K562 (cell line): ENCODE measurements at places on chromosomes 4 and X. TPM values are rescaled to one million over a fixed set of nuclear protein-coding genes. Genes with fewer than 3 reads are reported as not detected.

DNA sequence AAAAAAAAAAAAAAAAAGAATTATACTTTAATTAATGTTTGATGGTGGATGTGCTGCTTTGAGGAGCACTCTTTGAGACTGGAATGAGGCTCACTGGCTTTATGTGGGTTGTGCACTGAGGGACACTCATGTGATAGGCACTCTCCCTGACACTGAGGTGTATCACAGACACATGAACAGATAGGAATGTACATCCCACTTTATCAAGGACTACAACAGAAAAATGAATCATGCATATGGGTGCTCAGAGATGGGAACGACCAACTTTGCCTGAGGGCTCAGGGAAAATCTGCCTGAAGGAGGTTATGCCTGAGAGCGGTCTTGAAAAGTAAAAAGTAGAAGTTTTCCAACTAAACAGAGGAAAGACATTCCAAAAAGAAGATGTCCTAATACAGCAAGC is 97.7 kb upstream of the RBPJ start:
- no peak for DNase-seq

DNA sequence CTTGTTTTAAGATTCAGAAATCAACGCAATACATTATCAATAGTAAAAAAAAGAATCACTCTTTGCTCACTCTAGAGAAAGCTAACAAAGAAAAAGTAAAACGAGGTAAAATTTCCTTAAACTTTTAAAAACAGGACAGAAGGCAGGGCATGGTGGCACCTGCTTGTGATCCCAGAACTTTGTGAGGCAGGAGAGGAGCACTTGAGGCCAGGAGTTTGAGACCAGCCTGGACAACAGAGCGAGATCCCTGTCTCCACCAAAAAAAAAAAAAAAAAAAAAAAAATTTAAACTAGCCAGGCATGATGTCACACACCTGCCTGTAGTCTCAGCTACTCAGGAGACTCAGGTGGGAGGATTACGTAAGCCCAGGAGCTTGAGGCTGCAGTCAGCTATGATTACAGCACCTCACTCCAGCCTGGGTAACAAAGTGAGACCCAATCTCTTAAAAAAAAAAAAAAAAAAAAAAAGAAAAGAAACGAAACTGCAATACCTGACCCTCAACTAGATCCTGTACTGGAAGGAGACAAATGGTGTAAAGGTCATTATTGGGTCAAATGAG is 3.5 kb downstream of the CCNI start:
- DNase-seq, result no peak

DNA sequence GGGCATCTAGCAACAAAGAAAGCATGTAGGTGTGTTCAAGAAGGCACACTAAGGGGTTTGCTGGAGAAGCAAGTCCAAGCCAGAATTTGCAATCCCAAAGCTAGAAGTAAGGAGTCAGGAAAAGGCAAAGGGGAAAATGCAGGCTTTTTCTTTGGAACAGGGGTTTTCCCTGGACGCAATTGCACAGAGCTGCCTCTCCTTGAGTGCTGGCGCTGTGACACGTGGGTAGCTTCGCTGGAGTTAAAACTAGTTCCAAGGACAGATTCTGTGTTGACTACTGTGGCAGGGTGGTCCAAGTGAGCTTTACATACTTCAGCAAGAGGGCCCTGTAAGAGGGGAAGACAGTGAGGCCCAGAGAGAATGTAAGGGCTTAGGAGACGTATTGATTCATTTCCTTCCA is 277.1 kb downstream of the ADGRA3 start:
- DNase-seq, result no peak

DNA sequence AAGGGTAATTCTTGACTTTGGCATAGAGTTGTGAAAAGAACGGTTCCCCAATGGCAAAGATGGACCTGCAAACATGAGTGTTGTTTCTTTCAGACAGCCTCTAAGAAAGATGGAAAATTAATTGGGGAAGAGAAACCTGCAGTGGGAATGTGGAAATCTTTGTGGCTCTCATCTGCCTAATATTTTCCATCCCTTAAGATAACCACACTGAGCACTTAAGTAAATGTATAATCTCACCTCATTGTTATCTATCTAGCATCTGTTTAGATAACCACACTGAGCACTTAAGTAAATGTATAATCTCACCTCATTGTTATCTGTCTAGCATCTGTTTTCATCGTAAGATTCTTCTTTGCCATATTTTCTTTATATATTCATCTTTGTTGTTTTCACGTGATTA is 149.3 kb downstream of the NWD2 start:
- no peak for DNase-seq

- no peak for DNase-seq
Observed at GRCh38 chrX:132227383-132228112, 8.3 kb upstream of the RAP2C start.

DNA sequence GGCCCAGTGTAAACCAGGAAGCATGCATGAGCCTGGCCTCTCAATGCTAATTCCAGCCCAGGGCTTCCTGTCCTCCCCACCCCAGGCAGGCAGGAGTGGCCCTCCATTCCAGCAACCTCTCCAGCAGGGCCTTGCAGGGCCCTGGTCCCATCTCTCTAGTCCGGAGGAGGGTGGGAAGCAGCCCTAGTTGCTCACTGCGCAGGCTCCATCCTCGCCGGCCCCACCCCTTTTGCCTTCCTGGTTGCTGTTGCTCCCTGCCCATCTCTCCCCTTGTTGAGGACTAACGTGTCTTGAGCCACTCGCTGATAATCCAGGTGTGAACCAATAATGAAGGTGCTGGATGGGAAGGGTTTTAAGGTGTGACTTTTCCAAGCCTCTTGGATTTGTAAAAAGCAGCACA is 161.2 kb upstream of the BCOR start:
- no peak for DNase-seq

DNA sequence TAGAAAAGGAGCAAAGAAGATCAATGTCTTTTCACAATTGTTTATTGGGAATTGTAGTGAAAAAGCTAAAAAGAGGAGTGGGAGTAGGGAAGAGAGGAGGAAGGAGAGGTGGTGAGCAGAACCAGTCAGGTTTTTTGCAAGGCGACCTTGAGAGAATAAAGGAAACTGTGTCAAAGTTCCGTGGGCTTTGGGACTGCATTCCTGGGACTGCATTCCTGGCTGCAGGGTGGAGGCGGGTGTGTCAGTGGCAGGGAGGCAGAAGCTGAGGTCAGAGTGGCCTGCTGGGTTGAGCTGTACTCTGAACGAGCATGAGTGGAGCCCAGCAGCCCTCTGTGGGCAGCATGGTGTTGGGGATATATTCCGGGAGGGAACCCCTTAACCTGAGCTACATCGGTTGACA is 66.8 kb upstream of the UCP1 start:
- DNase-seq, result no peak

DNA sequence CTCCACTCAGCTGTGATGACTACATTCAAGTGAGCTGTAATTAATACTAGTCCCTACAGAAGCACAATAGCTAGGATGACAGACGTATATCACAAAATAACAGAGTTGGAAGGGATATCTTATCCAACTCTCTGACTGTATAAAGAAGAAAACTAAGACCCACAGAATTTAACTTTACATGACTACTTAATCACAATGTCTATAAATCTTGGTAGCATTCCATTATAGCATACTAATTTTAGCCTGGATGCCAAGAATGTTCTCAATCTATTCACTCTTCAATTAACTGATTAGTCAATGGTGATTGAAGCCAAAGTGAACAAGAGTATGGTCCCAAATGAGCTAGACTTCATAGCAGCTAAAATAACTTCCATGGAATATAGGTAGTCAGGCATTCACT is 31.2 kb downstream of the RPS6KA6 start:
- no peak for DNase-seq

DNA sequence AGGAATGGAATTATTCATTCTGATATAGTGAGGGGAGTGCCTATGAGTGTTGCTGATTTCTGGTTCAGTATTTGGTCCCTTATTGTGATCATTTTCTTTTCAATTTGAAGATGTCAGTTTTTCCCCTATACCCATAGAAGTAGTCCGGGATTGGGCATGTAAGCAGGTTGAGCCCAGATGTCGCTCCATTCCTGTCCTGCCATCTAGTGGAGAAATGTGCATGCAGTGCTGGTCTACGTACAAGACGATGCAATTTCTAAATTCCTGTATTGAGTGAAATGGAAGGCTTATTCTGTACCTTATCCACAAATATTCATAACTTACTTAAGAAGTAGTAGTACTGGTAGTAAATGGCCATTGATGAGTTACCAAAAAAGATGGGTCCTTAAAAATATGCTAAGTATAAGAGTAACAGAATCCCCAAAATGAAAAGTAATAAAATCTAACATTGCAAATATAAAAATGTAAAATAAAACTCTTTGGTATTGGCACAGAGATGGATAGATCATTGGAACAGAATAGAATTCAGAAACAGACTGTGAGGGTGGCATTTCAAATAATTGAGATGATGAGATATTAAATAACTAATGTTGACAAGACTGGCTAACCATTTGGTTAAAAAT is 60.9 kb downstream of the UGT8 start:
- peak; percentile 34 for DNase-seq

DNA sequence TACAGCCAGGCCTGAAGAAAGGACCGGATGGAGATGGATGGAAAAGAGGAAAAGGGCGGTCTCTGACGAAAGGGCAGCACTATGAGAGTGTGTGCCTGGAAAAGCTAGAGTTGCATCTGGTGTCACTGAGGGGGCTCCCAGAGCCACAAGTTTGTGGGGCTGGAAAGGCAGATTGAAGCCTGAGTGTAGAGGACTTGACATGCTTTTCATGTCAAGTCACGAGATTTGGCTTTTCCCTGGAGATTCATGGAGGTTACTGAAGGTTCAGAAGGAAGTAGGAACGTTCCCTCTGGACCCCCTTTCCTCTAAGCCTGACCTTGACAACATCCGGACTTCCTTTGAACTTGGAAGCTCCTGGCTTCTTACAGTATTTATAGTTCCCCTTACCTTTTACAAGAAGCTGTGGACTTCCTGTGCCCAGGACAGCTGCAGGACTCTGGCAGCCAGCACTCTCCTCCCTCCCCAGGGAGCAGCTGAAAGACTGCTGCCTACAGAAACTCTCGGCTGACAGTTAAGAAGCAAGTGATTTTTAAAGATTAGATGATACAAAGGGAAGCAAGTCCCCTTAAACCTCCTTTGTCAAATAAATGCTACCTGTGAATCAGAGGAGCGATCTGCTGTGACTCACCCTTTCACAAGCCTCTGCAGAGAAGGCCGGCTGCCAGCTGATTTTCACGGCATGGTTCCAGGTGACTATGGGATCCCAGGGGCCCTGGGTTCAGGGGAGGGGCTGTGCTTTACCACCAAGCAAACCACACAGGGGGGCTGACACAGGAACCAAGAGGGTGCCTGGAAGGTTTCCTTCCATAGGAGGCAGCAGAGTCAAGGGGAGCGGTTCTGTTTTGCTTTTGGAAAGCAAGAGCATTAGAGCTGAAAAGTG is 72.9 kb upstream of the STIM2 start:
- DNase-seq, result peak; percentile 26

DNA sequence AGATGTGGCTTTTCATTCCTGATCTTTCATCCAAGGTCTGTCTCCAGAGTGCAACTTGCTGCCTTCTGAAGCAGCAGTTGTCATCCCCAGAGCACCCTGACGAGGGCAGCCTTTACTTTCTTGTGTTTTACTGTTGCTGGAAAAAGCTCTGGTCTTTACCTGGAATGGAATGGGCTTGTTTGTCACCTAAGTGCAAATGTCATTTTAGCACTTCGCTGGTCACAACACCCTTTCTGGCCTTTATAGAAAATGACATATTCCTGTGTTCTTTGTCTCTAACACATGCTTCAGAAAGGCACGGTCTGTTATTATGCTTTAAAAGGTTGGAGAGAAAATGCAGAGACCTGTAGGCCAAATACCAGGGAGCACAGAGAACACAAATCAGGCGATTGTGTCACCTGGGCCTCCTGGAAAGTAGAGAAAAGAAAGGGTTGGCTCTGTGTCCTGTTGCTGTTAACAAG is 332.7 kb upstream of the IGFBP7 start:
- peak; percentile 20 for DNase-seq

DNA sequence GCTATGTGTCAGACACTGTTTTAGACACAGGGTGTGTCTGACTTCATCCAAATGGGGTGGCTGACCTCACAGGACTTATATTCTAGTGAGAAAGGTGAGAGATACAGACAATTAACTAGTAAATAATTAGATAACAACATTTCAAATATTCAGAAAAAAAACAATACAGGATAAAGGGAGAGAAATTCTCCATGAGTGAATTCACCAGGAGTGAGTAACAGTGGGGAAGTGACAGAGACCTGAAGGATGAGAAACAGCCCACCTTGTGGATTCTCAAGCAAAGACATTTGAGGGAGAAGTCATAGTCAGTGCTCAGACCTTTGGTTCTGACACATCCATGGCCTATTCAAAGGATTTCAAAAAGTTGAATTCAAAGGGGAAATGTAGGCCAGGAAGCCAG is 627.9 kb downstream of the IQCM start:
- DNase-seq, result no peak

DNA sequence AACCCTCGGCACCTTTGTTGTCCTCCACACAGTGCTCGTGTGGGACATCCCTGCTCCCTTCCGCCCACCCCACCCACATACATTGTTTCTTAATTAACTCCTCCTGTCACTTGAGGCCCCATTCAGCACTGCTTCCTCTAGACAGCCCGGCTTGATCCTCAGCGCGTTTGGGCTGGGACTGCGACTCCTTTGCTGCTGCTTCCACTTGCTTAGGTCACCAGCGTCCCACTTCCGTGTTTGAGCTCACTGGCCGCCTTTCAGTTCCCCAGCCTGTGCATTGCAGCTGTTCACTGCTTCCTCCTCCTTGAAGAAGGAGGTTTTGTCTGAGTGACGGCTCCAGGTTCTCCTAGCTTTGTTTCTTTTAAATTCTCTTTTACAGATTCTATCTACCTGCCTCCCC is 16.1 kb downstream of the RNF4 start:
- no peak for DNase-seq

DNA sequence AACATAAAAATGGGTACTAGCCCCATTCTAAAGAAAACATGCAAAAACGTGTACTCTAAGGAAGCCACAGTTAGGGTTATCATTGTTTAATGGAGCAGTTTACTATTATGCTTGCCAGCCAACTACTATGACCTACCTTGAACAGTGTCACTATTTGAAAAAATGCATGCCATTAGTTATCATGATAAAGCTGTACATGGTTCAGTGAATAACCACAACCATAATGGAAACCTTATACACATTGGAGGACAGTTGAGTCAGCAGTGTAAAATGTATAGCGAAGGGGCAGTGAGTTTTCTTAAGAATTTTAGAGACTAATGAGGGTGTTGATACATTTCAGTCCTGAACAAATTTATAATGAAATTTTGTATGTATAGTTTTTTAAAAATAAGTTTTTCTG is 381.9 kb downstream of the GRXCR1 start:
- DNase-seq, result no peak

GRCh38 chr4:53477636-53478035 is 100.2 kb downstream of the FIP1L1 start:
- DNase-seq, result no peak

GRCh38 chr4:141686146-141686775 is 49.9 kb downstream of the IL15 start:
- DNase-seq, result no peak

KLF8 gene
- total RNA-seq, result 0.02 and 0.04 TPM in 2 replicates

FOXP3 gene
- 0.16 and 0.24 TPM in 2 replicates for total RNA-seq

AMTN gene
- total RNA-seq, result not detected in 2 replicates

UGT2B28 gene
- not detected in 2 replicates for total RNA-seq

FMR1NB gene
- 3.5 and 3.8 TPM in 2 replicates for total RNA-seq

TCP11X2 gene
- total RNA-seq, result not detected in 2 replicates

COL4A6 gene
- total RNA-seq, result 0.02 and 0.09 TPM in 2 replicates

GABRQ gene
- 1.8 and 2.3 TPM in 2 replicates for total RNA-seq

NOX1 gene
- not detected in 2 replicates for total RNA-seq

FAT4 gene
- total RNA-seq, result 0.02 TPM in 1 of 2 replicates, not detected in the other

ALB gene
- total RNA-seq, result 18.5 and 24.2 TPM in 2 replicates

CD40LG gene
- 0.11 TPM in 1 of 2 replicates, not detected in the other for total RNA-seq
